ENCODE measurements at places on chromosomes 6 and 20.

- no peak for DNase-seq
Measured at GRCh38 chr6:15504040-15504495, 158.8 kb downstream of the DTNBP1 start.

DNA sequence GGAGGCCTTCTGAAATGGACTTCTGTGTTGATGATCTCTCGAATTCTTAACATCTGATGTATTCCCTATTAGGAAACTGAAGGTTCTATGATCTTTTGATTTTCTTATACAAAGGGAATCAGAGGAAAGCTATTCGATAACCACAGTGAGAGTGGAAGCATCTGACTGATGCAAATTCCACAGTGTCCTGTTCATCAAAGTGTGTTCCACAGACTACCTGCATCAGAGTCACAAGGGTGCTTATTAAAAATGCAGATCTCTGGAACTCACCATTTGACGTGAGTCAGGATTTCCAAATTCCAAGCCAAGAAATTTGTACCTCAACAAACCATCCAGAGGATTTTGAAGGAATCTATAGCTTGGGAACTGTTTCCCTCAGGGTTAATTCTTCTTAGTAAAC lies 4.4 kb upstream of the MEP1A start:
- no peak for DNase-seq

GRCh38 chr20:36299459-36299858 lies 6.7 kb upstream of the DLGAP4 start:
- DNase-seq: no peak

- no peak for DNase-seq
Measured at GRCh38 chr6:121157906-121158305, 176.4 kb downstream of the TBC1D32 start.

All from ACHN (cell line).